ENCODE measurements at places on chromosomes 16 and 17. TPM values are rescaled to one million over a fixed set of nuclear protein-coding genes. Genes with fewer than 3 reads are reported as not detected.

The MAPT gene
- under 0.01 TPM for total RNA-seq

The GOT2 gene
- 20.3 TPM for total RNA-seq

The KRTAP4-6 gene
- total RNA-seq: not detected

The ABCC12 gene
- 0.19 TPM for total RNA-seq

The CCDC144A gene
- 5.0 TPM for total RNA-seq

Data from regular cardiac myocyte (primary cell).